Fibroblast of upper back skin (primary cell): ENCODE measurements at places on chromosomes 12 and 14.

GRCh38 chr14:64604881-64605280 lies 55.1 kb downstream of the PPP1R36 start:
- DNase-seq: peak; percentile 30

DNA sequence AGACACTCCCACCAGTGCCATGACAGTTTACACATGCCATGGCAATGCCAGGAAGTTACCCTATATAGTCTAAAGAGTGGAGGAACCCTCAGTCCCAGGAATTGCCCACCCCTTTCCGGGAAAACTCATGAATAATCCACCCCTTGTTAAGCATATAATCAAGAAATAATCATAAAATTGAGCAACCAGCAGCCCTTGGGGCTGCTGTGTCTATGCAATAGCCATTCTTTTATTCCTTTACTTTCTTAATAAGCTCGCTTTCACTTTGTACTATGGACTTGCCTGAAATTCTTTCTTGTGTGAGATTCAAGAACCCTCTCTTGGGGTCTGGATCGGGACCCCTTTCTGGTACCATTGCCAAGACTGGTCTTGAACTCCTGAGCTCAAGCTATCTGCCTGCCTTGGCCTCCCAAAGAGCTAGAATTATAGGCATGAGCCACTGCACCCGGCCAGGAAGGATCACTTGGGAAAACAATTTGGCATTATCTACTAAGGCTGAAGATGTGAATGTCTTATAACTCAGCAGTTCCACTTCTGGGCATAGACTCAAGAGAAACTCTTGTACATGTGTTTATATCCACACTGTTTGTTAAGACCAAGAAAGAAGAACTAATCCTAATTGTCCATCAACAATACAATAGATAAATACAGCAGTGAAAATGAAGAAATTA lies 35.9 kb upstream of the CEP83 start:
- DNase-seq: no peak

- DNase-seq: peak; percentile 85
Observed at GRCh38 chr14:59358102-59358501, 107.1 kb downstream of the GPR135 start.

- no peak for DNase-seq
Observed at GRCh38 chr12:69240631-69240995, 1.2 kb downstream of the CPSF6 start.

DNA sequence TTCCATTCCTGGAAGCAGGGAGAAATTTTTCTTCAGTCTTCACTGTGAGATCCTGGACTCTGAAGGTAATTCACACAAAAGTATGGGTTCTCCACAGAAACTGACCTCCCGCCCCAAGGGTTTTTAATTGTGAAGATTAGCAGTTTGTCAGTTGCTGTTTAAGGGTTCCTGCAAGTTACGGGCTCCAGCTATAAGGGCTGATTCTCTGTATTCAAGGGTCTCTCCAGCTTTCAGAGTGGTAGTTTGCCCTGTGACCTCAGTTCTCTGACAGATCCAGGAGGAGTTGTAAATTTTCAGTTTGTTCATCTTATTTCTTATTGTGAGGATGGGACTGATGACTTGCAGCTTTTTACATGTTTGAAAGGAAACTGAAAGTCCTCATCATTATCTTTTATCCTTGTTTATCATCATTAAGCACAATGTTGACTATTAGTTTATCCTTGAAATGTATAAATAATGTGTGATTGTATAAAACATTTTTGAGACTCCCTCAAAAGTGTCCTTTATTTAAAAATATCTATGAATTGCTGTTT lies 110.9 kb downstream of the SCAF11 start:
- DNase-seq: no peak

DNA sequence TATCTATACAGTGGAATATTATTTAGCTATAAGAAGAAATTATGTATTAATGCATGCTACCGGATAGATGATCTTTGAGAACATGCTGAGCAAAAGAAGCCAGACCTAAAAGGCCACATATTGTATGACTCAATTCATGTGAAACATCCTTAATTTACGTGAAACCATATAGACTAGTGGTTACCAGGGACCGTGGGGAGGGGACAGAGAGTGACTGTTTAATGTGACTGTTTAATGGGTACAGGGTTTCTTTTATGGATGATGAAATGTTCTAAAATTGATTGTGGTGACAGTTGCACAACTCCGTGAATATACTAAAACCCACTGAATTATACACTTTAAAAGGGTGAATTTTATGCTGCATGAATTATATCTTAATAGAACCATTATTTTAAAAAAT lies 8.5 kb upstream of the BCL7A start:
- DNase-seq: no peak

- no peak for DNase-seq
Observed at GRCh38 chr14:62144863-62145262, 382.6 kb downstream of the SNAPC1 start.

- no peak for DNase-seq
Observed at GRCh38 chr14:97077687-97078086, 280.5 kb downstream of the VRK1 start.

DNA sequence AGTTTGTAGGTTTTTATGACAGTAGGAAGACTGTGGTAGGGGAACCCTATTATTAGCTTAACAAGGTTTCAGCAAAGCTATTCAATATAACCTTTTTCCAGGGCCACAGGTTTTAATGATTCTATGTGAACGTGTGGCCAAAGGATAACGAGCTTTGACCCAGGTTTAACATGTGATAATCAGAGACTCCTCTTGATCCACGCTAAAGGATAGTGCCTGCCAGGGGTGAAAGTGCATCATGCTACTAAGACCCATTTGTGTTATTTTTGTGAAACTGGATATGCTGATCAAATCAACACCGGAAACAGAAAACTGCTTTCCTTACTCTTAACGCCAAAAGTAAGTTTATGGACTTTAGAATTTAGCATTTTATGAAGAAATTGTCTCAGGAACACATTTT lies 909 bp upstream of the TAOK3 start:
- no peak for DNase-seq

DNA sequence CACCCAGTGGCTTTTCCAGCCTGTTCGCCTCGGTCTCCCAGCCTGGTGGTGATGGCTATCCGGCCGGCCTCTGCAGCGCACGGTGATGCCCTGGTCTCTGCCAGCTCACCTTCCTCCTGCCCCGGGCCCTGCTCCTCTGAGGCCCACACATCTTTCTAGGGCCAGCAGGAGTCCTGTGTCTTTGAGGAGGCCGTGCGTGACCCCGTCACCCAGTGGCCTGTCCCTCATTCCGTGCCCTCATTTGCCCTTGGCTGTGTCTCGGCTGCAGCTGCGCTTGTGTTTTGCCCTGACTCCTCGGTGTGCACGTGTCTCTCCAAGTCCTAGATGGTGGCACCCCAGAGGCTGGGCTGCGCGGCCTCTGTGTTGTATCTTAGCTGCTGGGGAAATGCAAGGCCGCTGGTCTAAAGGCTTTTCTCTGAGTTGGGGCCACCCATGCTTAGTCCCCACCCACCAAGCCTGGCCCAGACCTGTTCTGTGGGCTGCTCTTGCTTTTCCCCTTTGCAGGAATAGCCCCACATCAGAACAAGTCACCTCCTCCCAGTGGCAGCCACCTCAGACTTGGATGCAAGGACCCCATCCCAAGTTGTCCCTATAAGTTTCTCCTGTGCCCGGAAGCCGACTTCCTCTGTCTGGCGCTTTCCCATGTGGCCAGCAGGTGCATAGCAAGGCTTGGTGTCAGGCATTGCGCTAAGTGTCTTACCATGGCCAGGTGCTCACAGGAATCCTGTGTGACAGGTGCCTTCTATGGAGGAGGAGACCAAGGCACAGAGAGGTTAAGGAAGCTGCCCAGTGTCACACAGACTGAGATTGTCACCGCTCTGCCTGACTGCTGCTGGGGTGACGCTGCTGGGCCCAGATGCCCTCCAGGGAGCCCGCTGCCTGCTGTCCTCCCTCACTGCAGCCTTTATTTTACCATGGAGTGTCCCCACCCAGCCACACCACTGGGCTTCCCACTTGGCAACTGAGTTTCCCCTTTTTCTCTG lies 64.5 kb downstream of the TSPAN9 start:
- DNase-seq: no peak

GRCh38 chr12:8089716-8090115 lies 7.6 kb downstream of the NECAP1 start:
- no peak for DNase-seq

DNA sequence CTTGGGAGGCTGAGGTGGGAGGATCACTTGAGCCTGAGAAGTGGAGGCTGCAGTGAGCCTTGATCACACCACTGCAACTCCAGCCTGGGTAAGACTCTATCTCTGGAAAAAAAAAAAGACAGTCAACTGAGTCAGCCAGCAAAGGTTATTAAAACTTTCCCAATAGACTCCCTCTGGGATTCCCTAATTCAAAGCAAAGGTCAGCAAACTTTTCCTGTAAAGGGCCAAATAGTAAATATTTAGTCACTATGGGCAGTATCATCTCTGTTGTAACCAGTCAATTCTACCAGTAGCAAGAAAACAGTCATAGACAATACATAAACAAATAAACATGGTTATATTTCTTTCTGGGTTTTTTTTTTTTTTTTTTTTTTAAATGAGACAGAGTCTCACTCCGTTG lies 122.5 kb downstream of the IPO8 start:
- no peak for DNase-seq

GRCh38 chr12:63362791-63363190 lies 211.8 kb upstream of the AVPR1A start:
- DNase-seq: peak; percentile 42

- DNase-seq: no peak
Observed at GRCh38 chr12:80936353-80936641, 1.4 kb downstream of the LIN7A start.

DNA sequence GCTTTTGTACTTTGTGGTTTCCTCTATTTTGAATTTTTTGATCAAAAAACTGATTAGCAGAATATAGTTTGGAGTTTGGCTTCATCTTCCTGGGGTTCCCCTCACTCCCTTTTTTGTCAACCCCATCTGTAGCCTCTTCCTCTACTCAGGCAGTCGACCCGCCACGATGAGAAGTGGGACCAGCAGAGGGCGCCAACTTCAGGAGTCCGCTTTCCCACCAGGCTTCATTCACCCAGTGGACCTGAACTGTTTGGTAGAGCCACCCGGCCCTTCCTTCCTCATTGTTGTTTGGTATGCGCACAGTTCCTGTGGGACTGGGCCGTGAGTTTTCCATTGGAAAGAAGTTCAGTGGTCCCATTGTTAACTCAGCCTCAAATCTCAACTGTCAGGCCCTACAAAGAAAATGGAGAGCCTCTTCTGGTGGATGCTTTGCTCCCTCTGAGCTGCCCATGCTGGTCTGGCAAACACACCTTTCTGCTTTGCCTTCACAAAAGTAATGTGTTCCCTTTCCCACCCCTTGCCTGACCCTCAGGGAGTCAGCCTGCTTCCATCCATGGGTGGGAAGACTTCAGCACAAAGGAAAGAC lies 21.7 kb downstream of the TMBIM6 start:
- DNase-seq: peak; percentile 44

DNA sequence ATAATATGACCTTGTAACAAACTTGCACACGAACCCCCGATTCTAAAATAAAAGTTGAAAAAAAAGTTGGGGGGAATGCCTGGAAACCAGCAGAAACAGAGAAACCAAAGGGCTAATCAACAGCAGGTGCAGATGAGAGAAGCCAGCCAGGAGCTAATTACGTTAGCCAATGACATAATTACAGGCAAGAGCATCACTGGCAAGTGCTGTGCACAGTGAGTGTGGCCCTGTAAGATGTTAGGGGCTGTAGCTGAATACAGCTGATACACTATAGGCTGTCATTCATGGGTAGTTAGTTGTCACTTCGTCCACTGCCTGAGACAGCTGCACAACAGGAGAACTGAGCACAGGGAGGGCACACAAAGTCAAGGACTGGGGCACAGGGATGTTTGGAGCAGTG lies 7.3 kb upstream of the FGF23 start:
- no peak for DNase-seq

- no peak for DNase-seq
Observed at GRCh38 chr14:99407416-99407815, 73.2 kb downstream of the SETD3 start.

DNA sequence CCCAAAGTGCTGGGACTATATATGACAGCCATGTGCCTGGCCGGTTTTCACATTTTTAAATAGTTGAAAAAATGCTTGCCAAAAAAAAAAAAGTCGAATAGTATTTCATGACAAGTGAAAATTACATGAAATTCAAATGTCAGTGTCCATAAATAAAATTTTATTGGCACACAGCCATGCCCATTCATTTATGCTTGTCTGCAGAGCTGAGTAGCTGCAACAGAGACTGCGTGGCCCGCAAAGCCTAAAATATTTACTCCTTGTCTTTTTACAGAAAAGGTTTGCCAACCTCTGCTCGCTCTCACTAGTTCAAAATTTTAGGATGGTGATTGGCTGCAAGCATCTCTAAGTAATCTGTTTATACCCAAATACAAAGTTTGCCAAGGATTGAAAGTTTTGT lies 49.2 kb downstream of the TESC start:
- DNase-seq: no peak

DNA sequence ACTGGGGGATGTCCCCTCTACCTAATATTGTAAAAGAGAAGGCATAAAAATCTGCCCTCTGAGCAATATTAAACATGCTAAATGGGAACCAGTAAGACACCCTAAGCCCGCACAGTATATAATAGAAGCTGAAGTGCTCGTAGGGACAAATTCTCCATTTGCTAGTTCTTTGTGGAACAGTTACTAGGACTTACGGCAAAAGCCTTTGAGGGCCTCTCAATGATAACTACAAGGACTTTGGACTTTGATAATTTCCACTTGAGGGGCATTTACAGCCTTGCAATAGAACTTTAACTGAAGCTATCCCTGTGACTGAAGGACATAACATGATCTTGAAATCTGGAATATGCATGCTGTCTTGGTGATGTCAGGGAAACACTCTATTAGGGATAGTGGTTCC lies 111.5 kb upstream of the IFNG-AS1 start:
- no peak for DNase-seq

GRCh38 chr12:11953523-11953922 lies 117.2 kb upstream of the BCL2L14 start:
- DNase-seq: no peak

- DNase-seq: no peak
Observed at GRCh38 chr14:89165189-89166181, 251.5 kb downstream of the FOXN3 start.

DNA sequence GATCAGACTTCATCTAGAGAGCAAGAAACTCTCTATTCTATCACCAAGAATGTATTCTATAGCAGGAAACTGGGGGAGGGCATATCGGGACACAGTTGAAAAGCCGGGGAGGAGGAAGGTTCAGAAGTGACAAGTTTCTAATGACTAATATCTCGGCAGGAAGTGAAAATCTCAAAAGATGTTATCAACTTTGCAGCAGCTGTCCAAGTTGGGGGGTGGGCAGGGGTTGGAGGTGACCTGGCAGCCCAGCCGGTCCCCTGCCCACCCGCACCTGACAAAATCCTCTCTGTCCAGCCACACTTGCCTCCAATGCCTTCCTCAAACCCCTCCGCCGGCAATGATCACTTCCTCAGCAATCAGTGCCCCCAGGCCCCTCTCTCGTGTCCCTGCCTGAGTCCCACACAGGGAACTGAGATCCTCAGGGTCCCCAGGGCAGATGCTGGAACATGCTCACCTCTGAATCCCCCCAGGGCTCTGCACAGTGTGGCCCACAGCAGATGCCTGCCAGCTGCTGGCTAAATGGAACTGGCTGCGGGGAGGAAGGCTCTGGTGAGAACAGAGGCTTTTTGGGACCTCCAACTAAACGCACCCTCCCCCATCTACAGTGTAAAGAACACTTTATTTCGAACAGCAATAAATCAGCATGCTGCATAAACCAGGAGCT lies 43.9 kb downstream of the CCDC88C start:
- DNase-seq: no peak
